ENCODE measurements at places on chromosomes 4 and X. TPM values are rescaled to one million over a fixed set of nuclear protein-coding genes. Genes with fewer than 3 reads are reported as not detected.

Gene PHOX2B
- not detected for total RNA-seq

Gene CXCL5
- 32.3 TPM for total RNA-seq

Gene HTN1
- not detected for total RNA-seq

GRCh38 chrX:146934256-146934655, 119.7 kb upstream of the CXorf51A start:
- no peak for DNase-seq

DNA sequence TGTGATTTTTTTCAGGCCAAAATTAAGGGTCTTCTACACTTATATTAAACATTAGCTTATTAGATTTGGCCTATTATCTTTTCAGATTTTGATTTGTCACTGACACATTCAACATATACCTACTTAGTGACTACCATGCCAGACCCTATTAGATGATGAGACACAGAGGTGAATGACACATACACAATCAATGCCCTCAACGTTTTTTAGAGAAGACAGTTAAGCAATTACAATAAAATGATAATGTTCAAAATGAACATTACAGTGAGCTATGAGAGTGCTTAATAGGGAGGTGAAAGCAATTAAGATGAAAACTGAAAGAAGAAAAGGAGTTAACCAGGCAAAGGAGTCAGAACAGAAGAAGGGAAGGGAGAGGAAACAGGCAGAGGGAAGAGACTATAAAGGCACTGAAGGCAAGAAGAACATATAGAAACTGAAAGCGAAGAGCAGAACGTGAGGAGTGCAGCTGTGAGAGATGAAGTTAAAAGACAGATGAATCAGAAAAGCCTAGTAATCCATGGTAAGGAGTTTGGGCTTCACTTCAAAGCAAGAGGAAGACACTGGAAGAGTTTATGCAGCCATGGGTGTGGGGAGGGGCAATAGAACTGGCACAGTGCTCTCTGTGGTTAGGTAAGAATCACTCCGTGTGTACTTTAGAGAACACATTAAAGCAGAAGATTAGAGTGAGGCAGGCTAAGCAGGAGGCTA, 119.0 kb downstream of the REELD1 start:
- no peak for DNase-seq

DNA sequence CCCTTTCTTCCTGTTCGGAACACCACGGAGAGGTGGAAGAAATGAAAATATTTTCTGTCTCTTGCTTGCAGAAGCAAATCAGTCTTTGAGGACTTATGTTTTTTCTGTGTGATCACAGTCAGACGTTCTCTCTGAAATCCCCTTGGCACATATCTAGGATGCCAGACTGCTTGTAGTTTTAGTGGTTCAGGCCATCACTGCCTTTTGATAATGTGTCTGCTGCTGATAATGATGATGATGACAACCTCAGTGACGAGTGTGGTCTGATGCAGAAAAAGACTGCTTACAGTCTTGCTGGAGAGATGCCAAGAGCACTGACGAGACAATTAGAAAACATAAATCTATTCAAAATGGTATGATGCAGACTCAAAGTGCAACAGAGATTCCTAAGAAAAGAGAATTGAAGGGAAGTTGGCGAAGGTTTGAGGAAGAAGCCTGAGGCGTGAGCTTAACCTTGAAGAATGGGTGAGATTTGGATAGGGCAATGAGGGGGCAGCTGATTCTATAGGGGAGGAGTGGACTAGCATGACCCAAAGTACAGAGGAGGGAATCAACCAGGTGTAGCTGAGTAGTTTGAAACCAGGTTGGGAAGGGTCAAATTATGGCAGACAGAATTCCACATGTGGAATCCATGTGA, 7.9 kb downstream of the RAB33A start:
- no peak for DNase-seq

GRCh38 chr4:174394915-174395314, 111.2 kb downstream of the CEP44 start:
- DNase-seq: peak; percentile 52
